ENCODE measurements at places on chromosomes 13 and 19. TPM values are rescaled to one million over a fixed set of nuclear protein-coding genes. Genes with fewer than 3 reads are reported as not detected.

DNA sequence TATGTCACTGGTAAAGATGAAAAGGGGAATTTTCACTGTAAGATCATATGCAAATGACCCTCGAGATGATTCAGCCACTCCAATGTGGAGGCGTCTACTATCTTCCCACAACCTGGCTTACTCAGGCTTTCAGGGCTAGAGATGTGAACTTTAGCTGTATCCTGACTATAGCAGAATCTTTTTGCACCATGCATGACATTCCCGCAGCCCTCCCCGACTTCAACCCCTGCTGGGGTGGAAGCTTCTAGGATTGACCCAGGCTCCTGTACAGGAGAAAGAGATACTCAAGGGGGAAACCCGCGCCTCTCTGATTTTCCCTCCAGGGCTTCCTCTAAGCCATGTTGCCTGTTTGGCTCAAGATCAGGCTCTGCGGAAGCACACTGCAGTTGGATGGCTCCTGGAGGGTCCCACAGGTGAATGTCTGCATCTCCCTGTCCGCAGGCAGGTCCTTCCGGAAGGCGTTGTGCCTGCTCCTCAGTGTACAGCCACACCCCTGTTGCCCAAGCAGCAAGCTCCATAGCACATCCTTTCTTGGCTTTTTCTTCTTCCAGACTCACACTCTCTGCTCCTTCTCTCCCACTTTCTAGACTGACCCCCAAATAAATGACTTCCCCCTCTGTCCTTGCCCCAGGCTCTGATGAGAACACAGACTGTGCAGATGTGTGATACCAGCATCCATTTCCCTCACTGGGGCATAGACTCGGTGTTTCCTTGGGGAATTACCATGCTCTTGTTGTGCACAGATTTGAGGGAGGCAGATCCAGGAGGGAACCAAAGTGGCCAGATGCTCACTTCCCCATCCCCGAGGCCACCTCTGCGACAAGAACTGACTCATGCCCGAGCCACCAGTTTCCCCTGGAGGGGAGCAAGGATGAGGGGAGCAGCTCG is 29.1 kb upstream of the POP4 start:
- DNase-seq, result no peak

DNA sequence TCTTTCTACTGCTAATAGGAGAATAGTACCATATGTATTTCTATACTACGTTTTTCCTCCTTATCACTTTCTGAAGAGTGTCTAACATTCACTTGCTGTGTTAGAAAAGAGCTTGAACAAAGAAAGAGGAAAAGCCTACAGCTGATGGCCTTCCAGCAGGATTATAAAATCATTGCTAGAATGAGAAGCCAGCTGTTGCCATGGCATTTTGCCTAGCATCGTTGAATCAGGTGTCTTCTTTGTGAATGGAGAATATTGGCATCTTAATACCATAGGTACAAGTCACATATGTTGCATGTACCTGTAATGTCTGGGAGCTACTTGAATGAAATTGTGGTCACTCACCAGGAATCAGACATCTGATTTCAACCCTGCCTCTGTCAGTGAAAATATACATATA is 1174.9 kb downstream of the PCDH17 start:
- DNase-seq, result no peak

GRCh38 chr13:26590951-26591350 is 33.5 kb downstream of the WASF3 start:
- peak; percentile 20 for DNase-seq

- no peak for DNase-seq
Measured at GRCh38 chr13:109123971-109124370, 494.6 kb downstream of the MYO16 start.

CYP2A6 gene
- not detected for total RNA-seq

ZNF784 gene
- 17.5 TPM for total RNA-seq

SRRM5 gene
- total RNA-seq, result 0.50 TPM

TEX29 gene
- not detected for total RNA-seq

ZNF497 gene
- 2.0 TPM for total RNA-seq

DNA sequence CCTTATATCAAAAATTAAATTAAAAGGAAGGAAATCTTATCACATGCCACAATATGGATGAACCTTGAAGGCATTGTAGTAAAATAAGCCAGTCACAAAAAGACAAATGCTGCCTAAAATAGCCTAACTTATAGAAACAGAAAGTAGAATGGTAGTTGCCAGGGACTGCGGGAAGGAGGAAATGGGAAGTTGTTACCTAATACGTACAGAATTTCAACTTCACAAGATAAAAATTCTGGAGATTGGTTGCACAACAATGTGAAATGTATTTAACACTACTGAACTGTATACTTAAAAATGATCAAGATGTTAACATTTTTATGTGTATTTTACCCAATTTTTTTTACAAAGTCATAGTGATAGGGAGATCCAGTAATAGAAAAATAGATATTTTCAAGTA is 10.2 kb upstream of the N4BP2L2 start:
- no peak for DNase-seq

MISP3 gene
- total RNA-seq, result 0.37 TPM

FAM83E gene
- total RNA-seq, result 18.5 TPM

GRCh38 chr19:45638930-45639729 is at the start of gene EML2:
TSS of gene EML2 (minus strand) at chr19:45639397. CDS start at chr19:45639376, 21 bp downstream.
- peak; percentile 57 for DNase-seq

F7 gene
- total RNA-seq, result not detected

- no peak for DNase-seq
Measured at GRCh38 chr19:2663920-2664571, 38.4 kb downstream of the GNG7 start.

DNA sequence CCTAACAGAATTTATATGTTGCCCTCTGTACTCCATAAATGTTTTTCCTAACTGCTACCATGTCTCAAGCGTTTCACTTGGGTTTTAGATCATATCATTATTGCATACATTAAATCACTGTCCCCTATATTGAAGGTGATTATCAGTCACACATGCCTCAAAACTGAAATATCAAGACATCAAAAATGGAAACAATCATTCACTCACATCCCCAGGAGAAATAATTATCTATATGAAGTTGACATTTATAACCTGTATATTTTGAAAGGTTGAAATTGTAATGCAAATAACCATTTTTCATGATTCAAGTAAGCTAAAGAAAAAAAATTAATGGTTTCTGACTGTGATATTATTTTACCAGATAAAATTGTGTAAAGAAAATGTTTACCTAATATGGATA is 1695.0 kb downstream of the SLITRK1 start:
- DNase-seq, result no peak

DNA sequence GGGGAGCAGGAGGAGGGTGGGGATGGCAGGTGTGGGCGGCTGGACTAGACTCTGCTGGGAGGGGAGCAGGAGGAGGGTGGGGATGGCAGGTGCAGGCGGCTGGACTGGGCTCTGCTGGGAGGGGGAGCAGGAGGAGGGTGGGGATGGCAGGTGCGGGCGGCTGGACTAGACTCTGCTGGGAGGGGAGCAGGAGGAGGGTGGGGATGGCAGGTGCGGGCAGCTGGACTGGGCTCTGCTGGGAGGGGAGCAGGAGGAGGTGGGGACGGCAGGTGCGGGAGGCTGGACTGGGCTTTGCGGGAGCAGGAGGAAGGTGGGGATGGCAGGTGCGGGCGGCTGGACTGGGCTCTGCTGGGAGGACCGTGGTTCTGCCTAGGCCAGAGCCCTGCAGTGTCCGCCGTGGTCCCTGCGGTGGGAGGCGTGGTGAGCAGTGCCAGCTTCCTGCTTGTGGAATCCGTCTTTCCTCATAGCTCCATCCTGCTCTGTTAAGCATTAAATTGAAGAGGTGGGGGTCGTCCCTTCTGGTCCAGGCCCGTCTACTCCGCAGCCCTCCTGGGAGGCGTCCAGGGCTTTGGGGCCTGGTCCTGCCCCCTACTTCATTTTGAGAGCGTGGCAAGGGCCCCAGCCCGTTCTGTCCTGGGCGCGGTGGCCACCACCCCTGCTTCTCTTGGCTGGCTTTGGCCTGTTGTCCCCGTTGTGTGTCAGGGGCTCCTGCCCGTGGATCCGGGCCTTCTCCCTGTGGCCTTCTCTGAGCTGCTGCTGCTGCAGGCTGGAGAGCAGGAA is 4.7 kb downstream of the SPPL2B start:
- DNase-seq, result peak; percentile 51

DNA sequence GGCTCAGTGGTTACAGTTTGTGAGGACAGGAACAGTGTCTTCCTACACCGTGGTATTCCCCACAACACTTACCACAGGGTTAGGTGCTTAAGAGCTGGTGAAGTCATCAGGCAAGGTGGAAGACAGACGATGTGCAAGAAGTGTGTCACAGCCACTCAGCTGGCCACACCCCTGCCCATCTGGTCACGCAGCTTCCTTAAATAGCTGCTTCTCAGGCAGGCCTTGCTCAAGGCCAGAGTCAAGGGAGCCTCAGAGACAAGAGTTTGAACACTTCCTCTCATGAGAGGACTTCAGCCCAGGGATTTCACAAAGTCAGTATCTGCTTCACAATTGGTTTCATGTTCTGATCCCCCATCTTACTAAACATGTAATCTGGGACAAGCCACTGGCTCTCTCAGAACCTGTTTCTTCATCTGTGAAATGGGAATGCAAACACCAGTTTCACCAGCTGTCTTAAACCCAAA is 80.3 kb upstream of the FRY start:
- peak; percentile 91 for DNase-seq

GRCh38 chr13:113297370-113298042 is 467 bp downstream of the LAMP1 start:
- no peak for DNase-seq

GRCh38 chr13:68644611-68645010 is 1414.5 kb upstream of the PCDH9 start:
- DNase-seq, result no peak

DNA sequence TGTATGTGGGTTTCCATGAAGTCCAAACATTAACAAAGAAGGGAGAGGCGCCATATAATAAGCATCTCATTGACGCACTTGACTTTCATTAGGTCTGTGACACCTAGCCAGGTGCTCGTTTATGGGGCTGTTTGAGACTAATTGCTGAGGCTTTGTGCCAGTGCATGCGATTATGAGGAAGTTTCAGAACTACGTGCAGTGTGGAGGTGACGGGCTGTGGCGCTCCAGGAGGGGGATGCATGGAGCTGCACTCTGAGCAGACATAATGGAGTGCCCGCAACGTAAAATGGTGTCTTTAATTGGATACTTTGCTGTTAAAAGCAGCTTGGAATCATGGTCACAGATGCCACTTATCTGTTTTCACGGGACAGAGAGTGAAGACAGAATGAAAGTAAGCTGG is 223.2 kb downstream of the FGF9 start:
- DNase-seq, result no peak

GRCh38 chr13:42625611-42626010 is 51.7 kb downstream of the TNFSF11 start:
- DNase-seq, result no peak

KIR2DL4 gene
- total RNA-seq, result not detected

DNA sequence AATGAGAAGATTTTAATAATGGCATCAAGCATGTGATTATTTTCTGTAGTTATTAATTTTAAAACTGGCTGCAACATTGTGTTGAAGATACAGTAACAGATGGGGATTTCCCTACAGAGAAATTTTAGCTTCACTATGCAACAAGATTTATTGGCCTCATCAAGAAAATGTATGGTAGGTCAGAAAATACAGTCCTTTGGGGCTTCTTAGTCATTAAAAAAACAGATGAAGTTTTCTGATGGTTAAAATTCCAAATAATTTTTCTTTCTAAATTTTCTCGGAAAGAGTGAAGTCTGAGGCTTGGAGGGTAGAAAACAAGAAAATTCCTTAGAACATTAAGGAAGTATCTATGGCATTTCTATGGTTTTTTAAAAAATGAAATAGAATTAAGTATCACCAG is 1790.8 kb upstream of the PCDH20 start:
- no peak for DNase-seq

CLEC17A gene
- total RNA-seq, result not detected

ZNF43 gene
- not detected for total RNA-seq

DNA sequence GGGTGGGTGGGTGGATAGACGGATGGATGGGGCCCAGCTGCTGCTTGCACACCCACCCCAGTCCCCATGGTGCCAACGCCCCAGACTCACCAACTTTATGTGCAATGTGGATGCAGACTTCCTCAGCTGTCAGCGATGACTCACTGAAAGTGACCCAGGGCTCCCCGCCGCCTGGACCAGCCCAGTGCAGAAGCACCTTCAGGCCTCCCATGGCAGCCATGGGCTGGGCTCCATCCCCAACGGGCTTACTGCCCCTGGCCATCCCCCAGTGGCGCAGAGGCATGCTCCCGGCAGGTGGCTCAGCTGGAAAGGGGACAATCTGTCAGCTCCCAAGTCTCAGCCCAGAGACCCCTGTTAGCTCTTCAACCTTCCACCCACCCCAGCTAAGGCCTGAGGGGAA is 2.2 kb downstream of the TYK2 start:
- no peak for DNase-seq

KIRREL2 gene
- not detected for total RNA-seq

GRCh38 chr13:46387064-46387851 is at the start of gene RUBCNL:
TSS of gene RUBCNL (minus strand) at chr13:46387252. CDS start at chr13:46372475, 14,777 bp downstream.
- DNase-seq, result no peak

GRCh38 chr13:71869274-71869673 is 2.3 kb upstream of the DACH1 start:
- no peak for DNase-seq

FLT3LG gene
- 1.6 TPM for total RNA-seq

ZNF441 gene
- 1.1 TPM for total RNA-seq

GRCh38 chr13:38262211-38262610 is 87.4 kb upstream of the UFM1 start:
- no peak for DNase-seq

- DNase-seq, result peak; percentile 48
Measured at GRCh38 chr13:66618702-66619101, 611.4 kb downstream of the PCDH9 start.

Measured in HT-29 (cell line).